ENCODE measurements at places on chromosomes 7 and 10.

DNA sequence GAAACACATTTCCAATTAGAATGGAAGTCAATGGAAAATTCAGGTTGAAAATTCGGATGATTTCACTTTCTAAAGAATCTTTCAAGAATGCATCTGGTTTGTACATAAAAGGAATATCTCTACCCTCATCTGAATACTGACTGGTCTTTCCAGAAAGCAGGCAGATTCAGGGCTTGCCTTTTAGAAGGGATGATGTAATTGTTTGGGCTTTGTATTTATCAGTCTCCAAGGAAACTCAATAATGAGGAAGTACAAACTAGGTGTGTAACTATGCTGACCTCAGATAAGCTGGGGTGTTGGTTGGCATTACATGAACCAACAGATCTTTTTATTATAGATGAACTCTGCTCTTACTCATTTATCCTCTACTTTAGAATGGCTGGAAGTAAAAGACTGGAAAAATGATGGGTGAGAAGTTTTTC is 24.1 kb downstream of the PDLIM1 start:
- DNase-seq = no peak

GRCh38 chr7:142228537-142229104 is 29.2 kb downstream of the PRSS58 start:
- DNase-seq = no peak

DNA sequence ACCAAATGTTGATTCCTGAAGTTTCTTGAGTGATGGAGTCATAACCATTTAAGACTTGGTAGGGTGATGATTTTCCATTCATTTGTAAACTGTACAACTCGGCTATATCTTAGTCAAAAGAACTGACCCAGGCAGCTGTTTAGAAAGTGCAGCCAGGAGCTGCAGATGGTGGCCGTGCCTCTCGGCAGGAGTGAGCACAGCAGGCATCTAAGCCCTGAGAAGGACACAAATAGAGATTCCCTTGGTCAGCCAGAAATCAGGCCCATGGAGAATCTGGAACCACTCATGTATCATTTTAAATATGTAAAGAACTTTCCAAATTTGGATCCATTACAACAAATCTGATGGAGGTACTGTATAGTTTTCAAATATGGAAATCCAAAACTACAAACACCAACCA is 177.0 kb upstream of the AKR1E2 start:
- no peak for DNase-seq

DNA sequence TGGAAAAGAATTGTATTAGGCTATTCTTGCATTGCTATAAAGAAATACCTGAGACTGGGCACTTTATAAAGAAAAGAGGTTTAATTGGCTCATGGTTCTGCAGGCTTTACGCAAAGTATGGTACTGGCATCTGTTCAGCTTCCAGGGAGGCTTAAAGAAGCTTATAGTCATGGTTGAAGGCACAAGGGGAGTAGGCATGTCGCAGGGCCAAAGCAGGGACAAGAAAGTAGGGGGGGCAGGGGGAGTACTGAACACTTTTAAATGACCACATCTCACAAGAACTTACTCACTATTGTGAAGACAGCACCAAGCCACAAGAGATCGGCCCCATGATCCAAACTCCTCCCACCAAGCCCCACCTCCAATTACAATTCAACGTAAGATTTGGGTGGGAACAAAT is 152.5 kb upstream of the PHF14 start:
- no peak for DNase-seq

DNA sequence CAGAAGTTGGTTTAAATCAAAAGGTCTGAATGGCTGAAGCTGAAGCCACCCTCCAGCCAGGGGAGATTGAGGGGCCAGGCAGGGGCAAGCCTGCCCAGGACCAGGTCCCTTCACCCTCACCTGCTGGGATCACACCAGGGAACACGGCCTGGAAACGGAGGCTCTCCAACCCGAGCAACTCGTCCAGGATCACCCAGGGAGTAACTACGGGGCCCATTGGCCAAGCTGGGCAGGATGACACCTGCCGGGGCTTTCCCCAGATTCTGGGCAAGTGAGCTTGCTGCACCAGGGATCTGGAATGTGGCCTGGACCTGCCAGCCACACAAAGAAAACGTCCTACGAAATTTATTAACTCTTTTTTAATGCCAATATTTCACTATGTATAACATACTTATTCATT is 30.4 kb upstream of the PPP2R2D start:
- DNase-seq = no peak

GRCh38 chr7:157565201-157565626 is 228.4 kb downstream of the DNAJB6 start:
- no peak for DNase-seq

DNA sequence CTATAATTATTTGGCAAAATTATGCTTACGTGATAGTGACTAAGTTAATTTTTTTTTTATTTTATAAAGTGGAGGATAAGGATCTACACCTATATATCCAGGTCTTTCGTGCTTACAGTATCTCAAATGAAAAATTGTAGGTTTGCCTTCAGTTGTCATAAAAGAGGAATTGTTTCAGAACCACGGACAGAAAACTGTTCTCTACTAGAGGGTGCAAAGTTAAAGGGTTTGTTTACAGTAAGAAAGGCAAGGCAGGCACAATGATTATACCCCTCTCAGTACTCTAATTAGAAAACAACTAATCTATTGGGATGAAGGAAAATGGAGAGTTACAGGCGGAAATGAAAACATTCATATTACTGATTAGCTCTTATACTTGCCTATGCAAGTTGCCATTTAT is 1.5 kb downstream of the PCLO start:
- DNase-seq = no peak

- no peak for DNase-seq
These were observed 149.4 kb downstream of the ZNF248 start for GRCh38 chr10:37707829-37708578.

DNA sequence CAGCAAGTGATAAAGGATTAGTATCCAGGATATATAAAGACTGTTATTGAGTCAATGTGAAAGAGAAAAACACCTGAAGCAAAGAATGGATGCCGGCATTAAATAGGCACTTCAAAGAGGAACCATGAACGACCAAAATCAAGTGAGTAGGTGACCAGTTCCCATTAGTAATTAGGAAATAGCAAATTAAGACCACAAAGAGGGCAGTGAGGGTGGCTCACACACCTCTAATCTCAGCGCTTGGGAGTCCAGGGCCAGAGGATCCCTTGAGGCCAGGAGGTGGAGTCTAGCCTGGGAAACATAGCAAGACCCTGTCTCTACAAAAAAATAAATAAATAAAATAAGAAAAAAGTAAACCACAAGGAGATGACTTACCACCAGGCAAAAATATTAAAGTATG is 1.5 kb upstream of the ANTXRL start:
- no peak for DNase-seq

DNA sequence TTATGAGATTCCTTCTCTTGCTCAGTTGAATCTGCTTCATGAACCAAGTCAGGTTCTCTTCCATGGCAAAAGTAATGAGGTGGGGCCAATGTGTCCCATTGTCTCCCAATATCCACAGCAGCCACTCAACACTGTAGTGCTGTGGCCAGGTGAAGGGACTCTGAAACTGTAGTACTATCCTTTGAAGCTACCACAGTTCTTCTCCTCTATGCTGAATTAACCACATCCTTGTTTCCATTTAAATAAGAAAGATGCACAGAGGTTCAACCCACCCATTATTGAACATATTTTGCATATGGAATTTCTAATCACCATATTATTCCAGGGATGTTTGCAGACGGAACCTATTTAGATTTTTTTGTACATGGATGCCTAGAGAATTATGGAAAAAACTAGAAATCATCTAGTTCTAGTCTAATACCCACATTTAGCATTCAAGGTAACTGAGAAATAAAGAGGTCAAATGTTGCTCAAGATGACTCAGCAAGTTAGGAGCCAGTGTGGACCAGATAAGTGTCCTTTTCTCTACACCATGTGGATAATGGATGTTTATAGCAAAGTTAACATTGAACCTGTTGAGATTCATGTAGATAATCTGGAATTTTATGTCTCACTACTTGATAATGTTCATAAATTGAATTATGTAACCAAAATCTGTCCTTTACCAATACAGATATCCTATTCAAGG is 64.5 kb downstream of the LRRTM3 start:
- no peak for DNase-seq

DNA sequence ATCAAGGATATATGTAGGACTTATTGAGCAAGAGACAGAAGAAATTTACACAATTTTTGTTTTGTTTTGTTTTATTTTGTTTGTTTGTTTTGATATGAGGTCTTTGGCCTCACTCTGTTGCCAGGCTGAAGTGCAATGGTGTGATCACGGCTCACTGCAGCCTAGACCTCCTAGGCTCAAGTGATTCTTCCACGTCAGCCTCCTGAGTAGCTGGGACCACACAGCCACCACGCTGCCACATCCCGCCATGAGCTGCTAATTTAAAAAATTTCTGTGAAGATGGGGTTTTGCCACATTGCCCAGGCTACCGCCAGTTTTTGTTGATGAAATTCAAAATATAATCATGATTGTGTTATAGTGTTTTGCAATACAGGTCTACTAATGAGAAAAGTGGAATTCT is 54.9 kb downstream of the ZNF487 start:
- DNase-seq = no peak

- DNase-seq = peak; percentile 29
These were observed 116.6 kb downstream of the KLF6 start for GRCh38 chr10:3668276-3668965.

DNA sequence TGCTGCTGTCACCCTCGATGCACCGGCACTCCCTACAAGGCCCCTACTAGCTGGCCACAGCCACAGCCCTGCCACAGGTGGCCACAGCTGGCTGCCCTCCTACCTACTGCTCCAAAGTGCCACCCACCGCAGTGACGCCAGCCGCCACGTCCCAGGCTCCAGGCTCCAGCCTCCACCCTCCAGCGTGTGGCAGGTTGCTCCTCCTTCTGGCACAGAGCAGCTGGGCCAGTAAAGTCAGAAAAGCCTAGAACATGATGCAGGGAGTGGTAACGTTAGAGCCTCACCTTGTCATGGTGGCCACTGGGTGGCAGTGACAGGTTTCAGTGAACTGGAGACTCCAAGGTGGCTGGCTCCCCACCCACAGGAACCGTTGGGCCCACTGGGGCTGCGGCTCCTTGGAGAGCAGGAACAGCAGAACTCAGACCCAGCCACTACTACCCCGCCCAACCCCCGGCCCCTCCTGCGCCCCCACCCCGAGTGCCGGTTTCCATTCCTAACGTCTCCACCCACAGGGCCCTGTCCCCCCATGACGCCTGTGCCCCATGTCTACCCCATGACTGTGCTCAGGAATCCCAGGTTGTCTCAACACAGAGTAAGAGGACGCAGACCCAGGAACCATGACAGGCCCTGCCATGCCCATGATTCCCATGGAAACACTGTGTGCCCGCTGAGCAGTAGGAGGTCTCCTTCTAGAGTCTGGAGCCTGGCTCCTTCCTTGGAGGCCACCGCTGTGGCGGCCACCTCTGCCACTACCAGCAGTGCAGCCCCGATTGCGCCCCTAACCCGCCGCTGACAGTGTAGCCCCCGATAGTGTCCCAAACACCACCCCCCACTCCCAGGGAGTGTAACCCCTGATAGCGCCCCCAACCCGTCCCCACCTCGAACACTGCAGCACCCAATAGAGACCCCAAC is 52.3 kb upstream of the ZNF33B start:
- no peak for DNase-seq

GRCh38 chr10:132118366-132118765 is 52.6 kb downstream of the JAKMIP3 start:
- no peak for DNase-seq

DNA sequence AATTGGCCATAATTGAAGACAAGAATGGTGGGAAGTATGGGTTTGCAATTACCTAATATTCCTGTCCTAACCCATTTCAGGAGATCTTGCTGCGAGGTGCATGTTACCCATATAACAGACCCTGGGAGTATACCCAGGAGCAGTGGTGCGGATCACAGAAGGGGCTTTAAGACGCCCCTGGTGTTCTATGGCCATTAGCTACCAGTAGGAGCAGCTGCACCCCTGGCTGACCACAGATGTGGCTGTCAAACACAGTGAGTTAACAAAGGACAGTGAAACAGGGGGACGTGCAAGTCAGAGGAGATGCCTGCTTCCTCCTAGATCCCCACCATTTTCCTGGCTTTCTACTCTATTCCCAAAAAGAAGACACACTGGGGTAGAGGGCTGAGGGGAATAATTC is 25.2 kb downstream of the AOC1 start:
- DNase-seq = no peak

DNA sequence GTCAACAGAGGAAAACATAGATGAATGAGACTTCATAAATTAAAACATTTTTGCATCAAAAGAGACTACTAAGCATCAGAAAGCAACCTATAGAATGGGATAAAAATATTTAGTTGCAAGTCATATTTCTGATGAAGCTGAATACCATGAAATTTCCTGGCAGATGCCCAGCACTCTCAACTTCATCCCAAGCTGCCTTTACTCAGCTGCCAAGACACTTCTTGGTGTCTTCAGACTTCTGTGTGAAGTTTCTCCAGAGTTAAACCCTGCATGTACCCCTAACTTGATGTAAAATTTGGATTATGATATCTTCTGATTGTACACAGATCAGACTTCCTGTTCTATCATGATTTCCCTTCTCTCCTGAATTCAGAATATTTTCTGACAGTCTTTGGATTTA is 73.2 kb downstream of the AKR1C4 start:
- DNase-seq = no peak

DNA sequence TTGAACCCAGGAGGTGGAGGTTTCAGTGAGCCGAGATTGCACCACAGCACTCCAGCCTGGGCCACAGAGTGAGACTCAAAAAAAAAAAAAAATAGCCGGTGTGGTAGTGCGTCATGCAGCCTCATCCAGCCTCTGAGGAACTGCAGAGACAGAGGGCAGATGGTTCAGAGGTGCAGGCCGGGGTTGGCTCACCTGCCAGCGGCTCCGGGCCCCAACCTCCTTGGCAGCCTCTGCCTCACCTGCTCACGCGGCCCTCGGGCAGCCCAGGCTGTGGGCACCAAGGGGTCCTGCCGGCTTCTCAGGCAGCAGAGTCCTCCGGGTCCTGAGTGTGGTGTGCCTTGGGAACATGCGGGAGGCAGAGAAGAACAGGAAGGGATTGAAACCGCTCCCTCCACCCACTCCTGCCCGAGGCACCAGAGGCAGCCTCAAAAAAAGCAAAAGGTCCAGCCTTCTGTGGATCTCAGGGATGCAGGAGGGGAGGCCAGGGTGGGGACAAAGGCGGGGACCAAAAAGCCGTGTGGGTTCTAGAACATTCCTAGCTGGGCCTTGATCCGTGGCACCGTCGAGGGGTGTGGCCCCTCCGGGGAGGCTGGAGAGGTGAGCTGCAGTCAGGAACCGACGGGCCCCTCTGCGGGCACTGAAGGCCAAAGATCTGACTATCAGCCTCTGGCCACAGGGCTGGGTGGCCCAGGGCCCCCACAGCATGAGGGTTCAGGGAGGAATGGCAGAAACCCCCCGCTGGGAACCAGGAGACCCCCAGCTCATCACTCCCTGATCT is 55.4 kb upstream of the DNAJB6 start:
- no peak for DNase-seq
